NCI-H460 (cell line): ENCODE measurements at places on chromosomes 5 and 9. TPM values are rescaled to one million over a fixed set of nuclear protein-coding genes. Genes with fewer than 3 reads are reported as not detected.

MSX2 gene
- total RNA-seq: 11.7 TPM in 2 replicates

LRRC14B gene
- not detected in 2 replicates for total RNA-seq

MOB3B gene
- total RNA-seq: 0.15 and 0.26 TPM in 2 replicates

ZNF483 gene
- total RNA-seq: 1.6 and 2.6 TPM in 2 replicates

FYB1 gene
- 0.02 TPM in 1 of 2 replicates, not detected in the other for total RNA-seq

STPG3 gene
- total RNA-seq: not detected in 2 replicates

CER1 gene
- not detected in 2 replicates for total RNA-seq

ENHO gene
- total RNA-seq: not detected in 2 replicates

FRMPD1 gene
- not detected in 2 replicates for total RNA-seq
